ENCODE measurements at places on chromosomes 12 and 14.

DNA sequence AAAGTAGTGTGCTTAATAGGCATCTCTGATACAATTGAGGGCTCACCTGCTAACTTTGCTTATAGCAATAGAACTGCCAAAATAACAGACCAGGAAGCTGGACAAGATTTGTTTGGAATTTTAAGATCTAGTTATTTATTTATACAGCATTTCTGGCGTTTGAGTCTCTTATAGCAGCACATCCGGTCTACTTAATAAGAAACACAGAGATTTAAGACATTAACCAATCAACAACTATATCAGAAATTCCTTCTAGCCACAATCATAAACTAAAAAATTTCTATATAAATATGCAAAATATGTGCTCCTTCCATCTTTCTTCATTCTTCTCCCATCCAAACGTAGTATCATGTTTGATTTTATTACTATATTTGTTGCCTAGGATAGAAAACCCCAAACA, 2.6 kb downstream of the RTN1 start:
- no peak overlapping the region for H3K27ac ChIP-seq
- no peak overlapping the region for H3K4me3 ChIP-seq
- DNase-seq = no peak
- H3K27me3 ChIP-seq = no peaks in the 10 kb centered on the region

- DNase-seq = no peak
- no peaks in the 10 kb centered on the region for H3K36me3 ChIP-seq
- H3K4me3 ChIP-seq = no peak overlapping the region
- H3K27ac ChIP-seq = no peak overlapping the region
- H3K27me3 ChIP-seq = peaks cover 5% of the 10 kb centered on the region
Observed at GRCh38 chr12:120012067-120012621, 23.1 kb downstream of the BICDL1 start.

DNA sequence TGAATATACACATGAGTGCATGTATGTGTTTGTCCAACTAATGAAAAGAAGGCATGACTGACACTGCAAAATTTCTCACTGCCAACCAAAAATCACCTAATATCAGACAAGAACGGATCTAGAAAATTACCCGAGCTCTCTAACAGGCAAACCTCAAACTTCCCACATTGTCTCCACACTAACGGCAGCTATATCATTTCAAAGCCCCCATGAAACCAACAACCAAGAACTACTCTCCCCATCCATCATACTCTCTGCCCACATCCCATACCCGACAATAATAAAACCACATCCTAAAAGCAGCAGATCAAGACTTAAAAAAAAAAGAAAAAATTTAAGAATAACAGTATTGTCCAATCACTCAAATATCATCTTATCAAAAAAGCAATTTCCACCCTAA, 227.1 kb downstream of the CEP128 start:
- H3K4me1 ChIP-seq = no peaks in the 10 kb centered on the region
- no peak for DNase-seq
- no peaks in the 10 kb centered on the region for H3K27me3 ChIP-seq
- no peaks in the 10 kb centered on the region for H3K36me3 ChIP-seq

- H3K4me3 ChIP-seq = no peak overlapping the region
- no peaks in the 10 kb centered on the region for H3K4me1 ChIP-seq
- H3K27ac ChIP-seq = no peak overlapping the region
- H3K27me3 ChIP-seq = no peaks in the 10 kb centered on the region
- DNase-seq = no peak
Observed at GRCh38 chr14:102903889-102904512, 18.5 kb upstream of the AMN start.

- DNase-seq = no peak
- no peaks in the 10 kb centered on the region for H3K36me3 ChIP-seq
- H3K4me3 ChIP-seq = no peak overlapping the region
- H3K27me3 ChIP-seq = no peaks in the 10 kb centered on the region
- H3K4me1 ChIP-seq = no peaks in the 10 kb centered on the region
Observed at GRCh38 chr12:96084624-96085023, 49.2 kb upstream of the LTA4H start.

All from tibial nerve (tissue), 4 donors.